ENCODE measurements at places on chromosomes 11 and 22. TPM values are rescaled to one million over a fixed set of nuclear protein-coding genes. Genes with fewer than 3 reads are reported as not detected.

DNA sequence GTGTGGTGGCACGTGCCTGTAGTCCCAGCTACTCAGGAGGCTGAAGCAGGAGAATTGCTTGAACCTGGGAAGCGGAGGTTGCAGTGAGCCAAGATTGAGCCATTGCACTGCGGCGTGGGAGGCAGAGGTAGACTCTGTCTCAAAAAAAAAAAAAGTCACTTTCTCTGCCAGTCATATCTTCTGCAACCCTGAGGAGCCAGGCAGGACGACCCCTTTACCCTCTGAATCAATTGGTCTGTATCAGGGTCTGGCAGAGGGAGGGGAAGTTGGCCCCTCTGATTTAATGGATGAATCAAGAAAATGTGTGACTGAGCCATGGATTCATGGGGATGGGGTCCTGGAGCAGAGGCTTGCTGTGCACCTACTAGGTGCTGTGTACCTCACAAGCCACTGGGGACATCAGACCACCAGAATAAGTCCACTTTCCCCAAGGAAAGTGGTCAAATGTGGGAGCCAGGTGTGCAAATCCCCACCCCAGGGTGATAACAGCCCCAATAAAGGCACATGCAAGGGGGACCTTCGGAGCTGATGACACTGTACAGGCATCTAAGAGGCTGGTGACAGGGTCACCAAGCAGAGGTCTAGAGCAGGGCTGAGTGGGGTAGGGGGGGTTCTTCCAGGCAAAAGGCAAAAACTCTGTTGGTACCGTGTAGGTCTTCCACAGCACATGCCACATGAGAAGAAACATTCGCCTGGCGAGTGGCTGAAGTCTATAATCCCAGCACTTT, 29.0 kb downstream of the TXN2 start:
- DNase-seq = no peak
- H3K27ac ChIP-seq = peak overlapping the region; percentile 92
- peaks cover 81% of the 10 kb centered on the region for H3K4me1 ChIP-seq
- H3K4me3 ChIP-seq = no peak overlapping the region

DNA sequence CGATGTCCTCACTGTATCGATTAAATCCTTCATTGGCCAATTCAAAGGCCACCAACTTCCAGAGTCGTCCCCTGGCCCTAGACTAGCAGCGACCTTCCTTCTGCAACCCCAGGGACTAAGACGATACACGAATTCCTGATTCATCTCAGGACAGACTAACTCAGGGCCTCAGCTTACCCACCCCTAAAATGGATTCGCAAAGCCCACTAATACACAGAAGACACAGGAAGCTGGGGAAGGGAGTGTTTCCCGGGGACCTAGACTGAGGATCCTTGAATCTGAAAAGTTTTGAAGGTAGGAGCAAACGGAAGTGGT, 509 bp downstream of the LAMTOR1 start:
- peak overlapping the region; percentile 89 for H3K4me3 ChIP-seq
- H3K27ac ChIP-seq = peak overlapping the region; percentile 99
- peaks cover 22% of the 10 kb centered on the region for H3K36me3 ChIP-seq
- H3K27me3 ChIP-seq = no peaks in the 10 kb centered on the region
- H3K4me1 ChIP-seq = peaks cover 54% of the 10 kb centered on the region
- DNase-seq = no peak

GRCh38 chr22:47632701-47633100, 870.3 kb downstream of the TBC1D22A start:
- H3K4me1 ChIP-seq = no peaks in the 10 kb centered on the region
- H3K27me3 ChIP-seq = peaks cover 58% of the 10 kb centered on the region
- H3K36me3 ChIP-seq = no peaks in the 10 kb centered on the region
- no peak for DNase-seq
- no peak overlapping the region for H3K27ac ChIP-seq
- H3K4me3 ChIP-seq = no peak overlapping the region

- no peaks in the 10 kb centered on the region for H3K4me1 ChIP-seq
- H3K27me3 ChIP-seq = peaks cover 3% of the 10 kb centered on the region
- no peak overlapping the region for H3K27ac ChIP-seq
- H3K36me3 ChIP-seq = no peaks in the 10 kb centered on the region
- no peak for DNase-seq
Observed at GRCh38 chr22:17303840-17304779, 65.2 kb upstream of the CECR2 start.

Gene DMC1
- 1.0 TPM for total RNA-seq

Gene CCDC87
- 0.41 TPM for total RNA-seq

GRCh38 chr11:109911488-109911887, 181.7 kb upstream of the ZC3H12C start:
- no peaks in the 10 kb centered on the region for H3K36me3 ChIP-seq
- H3K27ac ChIP-seq = no peak overlapping the region
- no peaks in the 10 kb centered on the region for H3K4me1 ChIP-seq
- no peak overlapping the region for H3K4me3 ChIP-seq
- H3K27me3 ChIP-seq = no peaks in the 10 kb centered on the region

Gene ATF4
- 193 TPM for total RNA-seq
